ENCODE measurements at places on chromosomes 7 and 10. TPM values are rescaled to one million over a fixed set of nuclear protein-coding genes. Genes with fewer than 3 reads are reported as not detected.

The LRRN3 gene
- polyA plus RNA-seq, result 2.7 TPM

The LIPF gene
- not detected for polyA plus RNA-seq

The AGBL3 gene
- 1.3 TPM for polyA plus RNA-seq

The SCART1 gene
- not detected for polyA plus RNA-seq

The INPP5A gene
- 0.94 TPM for polyA plus RNA-seq

The NEURL1 gene
- 0.35 TPM for polyA plus RNA-seq

The LEP gene
- polyA plus RNA-seq, result not detected

The YKT6 gene
- 46.3 TPM for polyA plus RNA-seq

The COL1A2 gene
- polyA plus RNA-seq, result not detected

The CDK14 gene
- 53.0 TPM for polyA plus RNA-seq

The NUTM2B gene
- polyA plus RNA-seq, result 0.21 TPM

The SPDYE17 gene
- not detected for polyA plus RNA-seq

The ANKRD30A gene
- not detected for polyA plus RNA-seq

The ZNF467 gene
- polyA plus RNA-seq, result not detected

The HDAC9 gene
- 81.2 TPM for polyA plus RNA-seq

The FEZF1 gene
- polyA plus RNA-seq, result not detected

Measured in IgD-negative memory B cell (primary cell).